ENCODE measurements at places on chromosomes 7 and 10. TPM values are rescaled to one million over a fixed set of nuclear protein-coding genes. Genes with fewer than 3 reads are reported as not detected.

DNA sequence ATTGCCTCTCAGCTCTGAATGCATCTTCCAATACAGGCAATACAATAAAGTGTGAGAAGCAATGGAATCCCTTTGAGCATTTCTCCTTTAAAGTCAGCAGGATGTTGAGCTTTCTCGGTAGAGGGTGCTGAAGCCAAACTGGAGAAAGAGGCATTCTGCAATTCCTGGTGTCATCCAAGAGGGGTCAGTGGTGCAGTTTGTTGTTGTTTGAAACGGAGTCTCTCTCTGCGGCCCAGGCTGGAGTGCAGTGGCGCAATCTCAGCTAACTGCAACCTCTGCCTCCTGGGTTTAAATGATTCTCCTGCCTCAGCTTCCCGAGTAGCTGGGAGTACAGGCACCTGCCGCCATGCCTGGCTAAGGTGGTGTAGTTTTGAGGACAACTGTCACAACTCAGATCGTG is 486.5 kb downstream of the CALN1 start:
- no peak overlapping the region for H3K27ac ChIP-seq
- no peaks in the 10 kb centered on the region for H3K36me3 ChIP-seq
- no peak overlapping the region for H3K4me3 ChIP-seq
- no peaks in the 10 kb centered on the region for H3K27me3 ChIP-seq
- DNase-seq: no peak

GRCh38 chr7:13508586-13508985 is 480.9 kb downstream of the ETV1 start:
- no peak overlapping the region for H3K4me3 ChIP-seq
- no peaks in the 10 kb centered on the region for H3K27me3 ChIP-seq
- no peaks in the 10 kb centered on the region for H3K4me1 ChIP-seq
- H3K27ac ChIP-seq: no peak overlapping the region
- no peaks in the 10 kb centered on the region for H3K36me3 ChIP-seq

GRCh38 chr7:116862234-116862950 is at the start of gene CAPZA2:
CAPZA2 (plus strand) TSS chr7:116862587; CDS start chr7:116862612, 25 bp downstream.
- no peaks in the 10 kb centered on the region for H3K27me3 ChIP-seq
- peak within 1 kb of the TSS; percentile 97 for H3K4me3 ChIP-seq
- peak within 1 kb of the TSS; percentile 78 for H3K27ac ChIP-seq
- DNase-seq: peak; percentile 94
- no peaks in the 10 kb centered on the region for H3K36me3 ChIP-seq

DNA sequence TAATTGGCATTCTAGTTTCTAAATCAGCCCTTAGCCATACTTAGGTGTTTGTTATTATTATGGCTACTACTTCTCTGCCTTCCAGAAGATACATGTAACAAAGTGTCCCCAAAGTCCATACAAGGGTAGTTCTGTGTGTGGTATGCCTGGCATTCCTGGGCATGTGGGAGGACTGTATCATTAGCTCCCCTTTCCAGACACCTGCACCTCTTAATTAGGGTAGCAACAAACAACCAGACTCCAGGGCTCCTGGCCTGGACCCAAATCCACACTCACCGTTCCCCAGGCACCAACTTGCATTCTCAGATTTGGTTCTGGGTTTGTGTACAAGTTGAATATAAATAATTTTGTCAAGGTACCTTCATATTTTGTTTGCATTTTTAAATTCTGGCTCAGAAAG is 15.5 kb upstream of the CALD1 start:
- H3K27ac ChIP-seq: no peak overlapping the region
- no peaks in the 10 kb centered on the region for H3K36me3 ChIP-seq
- no peaks in the 10 kb centered on the region for H3K4me1 ChIP-seq
- H3K4me3 ChIP-seq: no peak overlapping the region

DNA sequence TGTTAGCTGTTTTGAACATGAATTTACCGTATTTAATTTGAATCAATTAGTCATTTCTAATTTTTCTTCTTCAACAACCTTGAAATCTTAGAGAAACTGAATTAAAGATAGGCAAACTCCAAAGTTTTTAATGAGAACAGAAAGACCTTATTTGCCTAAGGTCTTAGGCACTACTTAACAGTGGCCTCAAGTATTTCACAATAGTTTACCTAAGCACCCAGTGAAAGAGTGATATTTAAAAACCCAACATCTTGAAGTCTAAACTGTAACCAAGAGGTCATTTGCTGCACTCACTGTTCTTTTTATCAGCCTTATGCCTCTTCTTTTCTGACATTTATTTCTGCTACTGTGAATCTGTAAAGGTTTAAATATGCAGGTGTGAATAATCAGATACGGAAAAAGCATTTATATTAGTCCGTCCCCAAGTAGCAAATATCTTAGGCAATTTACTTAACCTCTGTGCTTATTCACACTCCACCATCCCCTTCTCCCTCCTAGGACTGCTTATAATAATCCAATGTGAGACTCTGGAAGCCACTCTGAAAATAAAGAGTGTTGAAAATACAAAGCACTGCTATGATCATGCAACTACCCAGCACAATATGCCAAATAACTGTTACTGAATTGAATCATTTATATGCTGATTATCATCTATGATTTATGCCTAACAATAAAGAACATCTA is 105.7 kb downstream of the ELAPOR2 start:
- no peak for DNase-seq
- H3K27ac ChIP-seq: no peak overlapping the region

GRCh38 chr10:128405450-128405849 is 279.2 kb upstream of the MKI67 start:
- no peak for DNase-seq
- no peak overlapping the region for H3K27ac ChIP-seq
- no peaks in the 10 kb centered on the region for H3K27me3 ChIP-seq
- no peak overlapping the region for H3K4me3 ChIP-seq
- no peaks in the 10 kb centered on the region for H3K36me3 ChIP-seq
- no peaks in the 10 kb centered on the region for H3K4me1 ChIP-seq

- H3K36me3 ChIP-seq: no peaks in the 10 kb centered on the region
- H3K4me1 ChIP-seq: peaks cover 7% of the 10 kb centered on the region
- no peak overlapping the region for H3K4me3 ChIP-seq
- no peak for DNase-seq
- no peak overlapping the region for H3K27ac ChIP-seq
These were observed 184.2 kb downstream of the MAD1L1 start for GRCh38 chr7:2048531-2048930.

GRCh38 chr7:38308140-38308539 is 34.7 kb upstream of the TARP start:
- H3K4me1 ChIP-seq: no peaks in the 10 kb centered on the region
- H3K27me3 ChIP-seq: no peaks in the 10 kb centered on the region
- DNase-seq: no peak
- H3K27ac ChIP-seq: no peak overlapping the region
- no peaks in the 10 kb centered on the region for H3K36me3 ChIP-seq

DNA sequence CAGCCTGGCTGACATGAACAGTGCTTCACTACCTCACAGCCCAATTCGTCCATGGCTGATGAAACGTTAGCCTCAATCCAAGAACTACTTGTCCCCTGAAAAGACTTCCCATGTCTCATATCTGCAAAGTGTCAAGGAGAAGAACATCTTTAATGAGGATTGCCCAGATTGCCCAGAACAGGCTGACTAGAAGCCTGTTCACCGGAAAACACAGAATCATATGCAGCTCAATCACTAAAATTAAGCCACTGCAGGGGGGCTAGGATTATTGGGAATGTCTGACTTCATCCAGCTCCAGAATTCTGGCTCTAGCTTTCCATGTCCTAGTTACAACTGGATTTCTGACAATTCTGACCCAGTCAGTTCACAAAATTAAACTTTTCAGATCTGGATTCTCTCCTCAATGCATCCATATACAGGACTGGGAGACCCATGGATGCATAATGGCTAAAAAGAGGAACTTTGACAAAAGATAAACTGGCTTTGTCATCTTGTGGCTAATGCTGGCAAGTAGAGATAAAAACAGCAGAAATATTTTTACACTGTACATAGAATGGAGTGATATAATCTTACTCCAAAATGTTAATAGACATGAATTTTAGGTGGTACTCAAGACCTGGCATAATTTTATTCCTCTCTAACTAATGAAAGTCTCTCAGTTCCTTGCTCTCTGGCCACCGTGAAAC is 467.0 kb upstream of the POT1 start:
- H3K4me3 ChIP-seq: no peak overlapping the region
- no peaks in the 10 kb centered on the region for H3K4me1 ChIP-seq
- no peaks in the 10 kb centered on the region for H3K27me3 ChIP-seq
- DNase-seq: no peak
- no peak overlapping the region for H3K27ac ChIP-seq
- no peaks in the 10 kb centered on the region for H3K36me3 ChIP-seq

- H3K36me3 ChIP-seq: no peaks in the 10 kb centered on the region
- H3K4me3 ChIP-seq: no peak overlapping the region
- DNase-seq: no peak
- no peaks in the 10 kb centered on the region for H3K27me3 ChIP-seq
These were observed 86.6 kb downstream of the FRMPD2 start for GRCh38 chr10:48187713-48188485.

GRCh38 chr7:110797656-110798055 is 293.3 kb upstream of the LRRN3 start:
- no peaks in the 10 kb centered on the region for H3K4me1 ChIP-seq
- DNase-seq: no peak
- H3K4me3 ChIP-seq: no peak overlapping the region
- H3K27me3 ChIP-seq: no peaks in the 10 kb centered on the region
- no peaks in the 10 kb centered on the region for H3K36me3 ChIP-seq
- H3K27ac ChIP-seq: no peak overlapping the region

GRCh38 chr10:119315128-119316001 is 108.0 kb downstream of the GRK5 start:
- no peaks in the 10 kb centered on the region for H3K36me3 ChIP-seq
- no peaks in the 10 kb centered on the region for H3K27me3 ChIP-seq
- H3K27ac ChIP-seq: no peak overlapping the region
- peaks cover 42% of the 10 kb centered on the region for H3K4me1 ChIP-seq
- no peak overlapping the region for H3K4me3 ChIP-seq
- DNase-seq: peak; percentile 69

DNA sequence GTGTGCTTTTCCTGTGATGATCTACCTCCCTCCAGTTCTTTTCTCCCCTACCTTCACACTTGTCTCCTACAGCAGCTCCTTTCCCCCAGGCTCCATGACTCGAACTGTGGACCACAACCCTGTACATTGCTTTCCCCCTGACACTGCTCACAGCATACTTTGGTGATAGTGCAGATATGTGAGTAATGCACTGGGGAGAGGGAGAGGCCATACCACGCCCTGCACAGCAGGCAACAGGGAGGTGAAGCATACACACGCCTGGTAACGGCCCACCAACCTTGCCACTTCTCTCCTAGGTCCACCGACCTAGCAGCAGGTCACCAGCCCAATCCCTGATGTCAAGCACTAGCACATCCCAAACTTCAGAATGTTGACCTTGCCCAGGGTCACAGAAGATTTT is 238.2 kb downstream of the GRID1 start:
- no peak for DNase-seq
- H3K27ac ChIP-seq: no peak overlapping the region
- H3K36me3 ChIP-seq: no peaks in the 10 kb centered on the region
- peaks cover 2% of the 10 kb centered on the region for H3K27me3 ChIP-seq
- no peaks in the 10 kb centered on the region for H3K4me1 ChIP-seq

DNA sequence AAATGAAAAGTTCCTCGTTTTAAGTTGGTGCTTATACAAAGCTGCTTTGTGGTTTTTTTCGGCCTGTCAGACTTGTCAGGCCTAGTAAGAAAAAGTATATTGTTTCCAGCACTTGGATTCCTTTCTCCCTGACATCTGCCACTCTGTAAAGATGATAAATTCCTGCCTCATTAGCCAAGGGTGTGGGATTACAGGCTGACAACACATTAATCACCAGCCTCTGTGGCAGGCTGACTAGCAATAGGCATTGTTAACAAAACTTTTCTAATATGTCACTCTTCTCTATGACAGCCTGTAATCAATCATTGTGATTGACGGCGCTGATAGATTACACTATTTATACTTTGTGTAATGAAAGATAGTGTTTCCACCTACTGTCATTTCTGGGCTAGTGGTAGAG is 682.5 kb downstream of the LRMDA start:
- DNase-seq: no peak
- no peaks in the 10 kb centered on the region for H3K27me3 ChIP-seq
- no peaks in the 10 kb centered on the region for H3K36me3 ChIP-seq
- no peak overlapping the region for H3K4me3 ChIP-seq
- no peak overlapping the region for H3K27ac ChIP-seq

DNA sequence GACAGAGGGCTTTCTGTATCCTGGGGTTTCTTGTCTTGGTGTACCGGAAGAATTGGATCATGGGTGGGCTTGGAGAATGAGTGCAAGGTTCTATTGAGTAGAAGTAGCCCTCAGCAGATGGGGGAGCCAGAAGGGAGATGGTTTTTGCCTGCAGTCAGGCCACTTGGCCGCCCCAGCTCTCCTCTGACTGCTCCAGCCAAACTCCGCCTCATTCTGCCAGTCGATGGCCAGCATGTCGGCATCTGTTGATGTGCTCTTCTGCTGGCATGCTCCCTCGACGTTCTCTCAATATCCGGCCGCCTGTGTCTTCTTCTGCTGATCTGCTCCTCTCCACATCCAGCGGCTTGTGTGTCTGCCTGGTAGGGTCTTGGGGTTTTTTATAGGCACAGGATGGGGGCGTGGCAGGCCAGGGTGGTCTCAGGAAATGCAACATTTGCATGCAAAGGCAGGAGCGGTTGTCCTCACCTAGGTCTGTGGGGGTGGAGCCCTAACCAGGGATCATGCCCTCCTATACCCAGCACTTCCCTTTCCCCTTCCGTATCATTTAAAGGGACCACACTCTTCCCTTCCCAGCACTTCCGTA is 40.2 kb upstream of the TNS3 start:
- no peak for DNase-seq
- no peaks in the 10 kb centered on the region for H3K4me1 ChIP-seq
- no peak overlapping the region for H3K27ac ChIP-seq
- H3K4me3 ChIP-seq: no peak overlapping the region

GRCh38 chr10:56269181-56269580 is 91.9 kb downstream of the ZWINT start:
- no peaks in the 10 kb centered on the region for H3K36me3 ChIP-seq
- DNase-seq: no peak
- H3K27ac ChIP-seq: no peak overlapping the region
- H3K4me3 ChIP-seq: no peak overlapping the region
- no peaks in the 10 kb centered on the region for H3K27me3 ChIP-seq

DNA sequence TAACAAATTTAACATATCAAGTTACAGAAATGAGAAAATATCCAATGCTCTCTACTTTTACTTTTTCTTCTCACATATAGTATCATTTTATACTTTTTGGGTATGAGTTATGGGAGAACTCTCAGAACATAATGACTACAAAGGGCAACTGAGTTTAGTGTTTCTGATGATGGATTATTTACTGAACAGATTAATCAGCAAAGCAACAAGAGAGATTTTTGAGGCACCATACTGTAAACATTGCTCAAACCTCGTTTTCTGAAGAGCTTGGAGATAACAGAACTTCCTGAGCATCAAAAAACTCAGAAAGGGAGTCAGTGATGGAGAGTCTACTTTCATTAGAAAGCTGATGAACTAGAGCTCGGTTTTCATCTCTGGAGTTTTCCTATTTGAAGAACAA is 84.8 kb upstream of the GSDME start:
- H3K4me3 ChIP-seq: no peak overlapping the region
- H3K27ac ChIP-seq: no peak overlapping the region
- peaks cover 6% of the 10 kb centered on the region for H3K4me1 ChIP-seq
- no peaks in the 10 kb centered on the region for H3K27me3 ChIP-seq

RAB19 gene
- polyA plus RNA-seq: 3.8 TPM

PPP3CB gene
- polyA plus RNA-seq: 10.8 TPM

MSANTD7 gene
- 9.6 TPM for polyA plus RNA-seq

ANLN gene
- 0.49 TPM for polyA plus RNA-seq

STEAP2 gene
- not detected for polyA plus RNA-seq

ST8SIA6 gene
- 9.0 TPM for polyA plus RNA-seq

GFRA1 gene
- polyA plus RNA-seq: not detected

SH2B2 gene
- polyA plus RNA-seq: 0.24 TPM

IFIT1B gene
- not detected for polyA plus RNA-seq

ERVW-1 gene
- not detected for polyA plus RNA-seq

NANOS1 gene
- not detected for polyA plus RNA-seq

TAX1BP1 gene
- 142 TPM for polyA plus RNA-seq

LGI1 gene
- not detected for polyA plus RNA-seq

MUC12 gene
- 0.65 TPM for polyA plus RNA-seq

CYP26C1 gene
- polyA plus RNA-seq: not detected

Data from CD4-positive, CD25-positive, alpha-beta regulatory T cell (primary cell).